Regular cardiac myocyte (primary cell): ENCODE measurements at places on chromosomes 1 and 21. TPM values are rescaled to one million over a fixed set of nuclear protein-coding genes. Genes with fewer than 3 reads are reported as not detected.

LEMD1 gene
- not detected in 2 replicates for total RNA-seq

KRTAP10-7 gene
- not detected in 2 replicates for total RNA-seq

TMEM54 gene
- 25.9 and 43.4 TPM in 2 replicates for total RNA-seq

CYP4A22 gene
- total RNA-seq, result not detected in 2 replicates

FMO1 gene
- 0.28 TPM in 1 of 2 replicates, not detected in the other for total RNA-seq

DMBX1 gene
- not detected in 2 replicates for total RNA-seq

RNASEL gene
- 10.5 and 15.2 TPM in 2 replicates for total RNA-seq

GUCA2A gene
- not detected in 2 replicates for total RNA-seq

KIFAP3 gene
- 42.9 and 49.0 TPM in 2 replicates for total RNA-seq

TTC34 gene
- under 0.01 and 0.28 TPM in 2 replicates for total RNA-seq

LRRN2 gene
- not detected in 2 replicates for total RNA-seq

SELP gene
- 0.19 and 1.4 TPM in 2 replicates for total RNA-seq

CNST gene
- total RNA-seq, result 32.8 and 34.1 TPM in 2 replicates

DCST2 gene
- total RNA-seq, result not detected in 2 replicates

RNU1-3 gene
- under 0.01 TPM in 2 replicates for total RNA-seq

DYRK3 gene
- total RNA-seq, result 24.7 and 29.9 TPM in 2 replicates

ATP13A2 gene
- total RNA-seq, result 16.9 and 52.5 TPM in 2 replicates

LCE1A gene
- not detected in 2 replicates for total RNA-seq

AIRE gene
- 0.28 TPM in 1 of 2 replicates, not detected in the other for total RNA-seq

IL10 gene
- total RNA-seq, result not detected in 2 replicates

PDZK1 gene
- total RNA-seq, result 0.38 and 0.56 TPM in 2 replicates

BACE2 gene
- 25.5 and 58.1 TPM in 2 replicates for total RNA-seq

SH2D1B gene
- not detected in 2 replicates for total RNA-seq

KIF14 gene
- total RNA-seq, result 2.0 and 17.1 TPM in 2 replicates

FLG2 gene
- total RNA-seq, result not detected in 2 replicates

NASP gene
- total RNA-seq, result 22.6 and 79.2 TPM in 2 replicates

GJA5 gene
- total RNA-seq, result 3.7 and 25.7 TPM in 2 replicates

PROX1 gene
- total RNA-seq, result 0.28 and 0.38 TPM in 2 replicates

KRTAP7-1 gene
- total RNA-seq, result not detected in 2 replicates

ARMH1 gene
- total RNA-seq, result under 0.01 and 0.28 TPM in 2 replicates

OLFML3 gene
- total RNA-seq, result 7.5 and 26.2 TPM in 2 replicates

ZNF670 gene
- 2.3 TPM in 2 replicates for total RNA-seq

PEAR1 gene
- total RNA-seq, result 4.5 and 9.2 TPM in 2 replicates

DLGAP3 gene
- total RNA-seq, result under 0.01 TPM in 1 of 2 replicates, not detected in the other

WNT9A gene
- total RNA-seq, result 0.28 and 0.38 TPM in 2 replicates

LGR6 gene
- not detected in 2 replicates for total RNA-seq

UHMK1 gene
- total RNA-seq, result 68.2 and 127 TPM in 2 replicates

CYP2J2 gene
- not detected in 2 replicates for total RNA-seq

TIE1 gene
- total RNA-seq, result 4.2 and 6.3 TPM in 2 replicates

AGT gene
- total RNA-seq, result 0.19 and 5.4 TPM in 2 replicates

PRAMEF12 gene
- total RNA-seq, result not detected in 2 replicates

OR2W3 gene
- 0.58 TPM in 1 of 2 replicates, not detected in the other for total RNA-seq

XCL1 gene
- total RNA-seq, result not detected in 2 replicates

MAP10 gene
- total RNA-seq, result 0.96 and 1.1 TPM in 2 replicates

AMY1C gene
- not detected in 2 replicates for total RNA-seq

EPHA10 gene
- under 0.01 TPM in 1 of 2 replicates, not detected in the other for total RNA-seq

PPIAL4G gene
- total RNA-seq, result not detected in 2 replicates

STUM gene
- total RNA-seq, result under 0.01 TPM in 1 of 2 replicates, not detected in the other

COL8A2 gene
- 0.58 and 2.0 TPM in 2 replicates for total RNA-seq

MPZL1 gene
- total RNA-seq, result 113 and 146 TPM in 2 replicates

SYDE2 gene
- total RNA-seq, result 4.6 and 5.1 TPM in 2 replicates
